ENCODE measurements at places on chromosomes 12 and 14.
A peak's percentile ranks its signal among the peaks of the same experiment; 100 is the strongest.

- no peak for DNase-seq
These were observed 116.0 kb upstream of the PTPRR start for GRCh38 chr12:71036526-71036925.

DNA sequence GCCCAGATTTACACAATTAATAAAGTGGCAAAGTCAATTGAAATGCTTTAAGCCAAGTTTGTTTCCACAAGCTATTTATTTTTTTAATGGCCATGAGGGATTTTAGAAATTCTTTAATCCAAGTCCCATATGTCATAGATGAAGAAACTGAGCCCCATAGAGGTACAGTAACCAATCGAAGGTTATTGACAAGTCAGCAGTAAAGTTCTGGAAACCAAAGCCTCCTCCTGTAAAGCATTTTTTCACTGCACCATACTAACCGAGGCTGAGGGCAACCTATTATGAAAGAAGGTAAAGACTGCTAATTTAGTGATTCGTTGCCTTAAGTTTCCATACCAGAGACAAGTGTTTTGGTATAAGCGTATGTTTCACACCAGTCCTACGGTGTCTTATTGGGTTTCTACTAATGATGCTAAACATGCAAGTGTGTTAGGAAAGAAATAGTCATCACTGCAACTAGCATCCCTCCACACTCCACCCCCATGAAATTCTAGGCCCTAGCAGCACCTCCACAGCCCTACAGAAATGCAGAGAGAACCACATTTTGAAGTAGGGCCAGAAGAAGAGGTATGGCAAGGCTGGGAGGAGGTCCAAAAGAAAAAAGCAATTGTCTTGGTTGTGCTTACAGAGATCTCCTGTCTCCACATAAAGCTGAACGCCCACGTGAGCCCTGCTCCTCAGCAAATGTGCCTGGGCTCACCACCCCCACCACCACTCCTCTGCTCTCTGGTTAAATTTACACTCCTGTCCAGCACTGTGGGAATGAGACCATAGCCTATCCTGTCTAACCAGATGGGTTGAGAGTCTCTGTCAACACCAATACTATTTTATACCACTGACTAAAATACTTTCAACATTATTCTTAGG lies 271.1 kb upstream of the G2E3 start:
- no peak for DNase-seq

- no peak for DNase-seq
These were observed 373.9 kb downstream of the ALG10 start for GRCh38 chr12:34396006-34396860.

DNA sequence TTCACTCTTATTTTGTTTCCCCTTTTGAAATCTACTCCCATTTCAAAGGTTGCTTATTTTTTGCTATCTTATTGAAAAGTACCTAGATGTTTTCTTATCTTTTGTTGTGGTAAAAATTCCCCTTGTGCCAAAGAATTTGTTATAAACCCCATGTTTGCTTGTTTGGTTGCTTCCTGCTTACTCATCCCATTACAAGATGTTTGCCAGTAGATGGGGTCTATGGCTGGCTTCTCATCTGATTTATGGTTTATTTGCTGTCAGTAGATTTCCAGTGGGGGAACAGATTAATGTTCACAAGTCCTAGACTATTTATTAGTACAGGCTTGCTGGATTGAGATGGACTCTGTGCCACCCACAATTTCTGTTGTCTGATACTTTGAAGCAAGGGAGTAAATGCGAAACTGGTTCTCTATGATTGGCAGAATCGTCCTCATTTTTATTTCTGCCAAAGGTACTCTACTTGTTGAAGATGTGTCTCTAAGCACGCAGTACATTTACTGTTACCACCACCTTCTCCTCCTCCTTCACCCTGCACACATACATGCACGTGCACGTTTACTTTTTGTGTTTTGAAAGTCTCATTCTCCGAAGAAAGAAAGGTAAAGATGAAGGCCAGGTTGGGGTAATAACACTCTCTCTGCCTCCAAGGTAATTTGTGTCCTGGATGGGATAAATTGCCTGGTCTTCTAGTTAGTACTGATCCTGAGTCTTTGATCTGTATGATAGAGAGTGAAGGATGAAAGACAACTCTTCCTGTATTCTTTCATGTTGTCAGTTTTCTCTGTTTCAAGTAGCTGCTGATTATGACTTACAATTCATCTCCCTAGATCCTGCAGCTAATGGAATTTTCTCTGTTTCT lies 117.2 kb upstream of the ATP2B1 start:
- no peak for DNase-seq

- no peak for DNase-seq
These were observed 136.4 kb downstream of the KIF26A start for GRCh38 chr14:104274806-104275205.

DNA sequence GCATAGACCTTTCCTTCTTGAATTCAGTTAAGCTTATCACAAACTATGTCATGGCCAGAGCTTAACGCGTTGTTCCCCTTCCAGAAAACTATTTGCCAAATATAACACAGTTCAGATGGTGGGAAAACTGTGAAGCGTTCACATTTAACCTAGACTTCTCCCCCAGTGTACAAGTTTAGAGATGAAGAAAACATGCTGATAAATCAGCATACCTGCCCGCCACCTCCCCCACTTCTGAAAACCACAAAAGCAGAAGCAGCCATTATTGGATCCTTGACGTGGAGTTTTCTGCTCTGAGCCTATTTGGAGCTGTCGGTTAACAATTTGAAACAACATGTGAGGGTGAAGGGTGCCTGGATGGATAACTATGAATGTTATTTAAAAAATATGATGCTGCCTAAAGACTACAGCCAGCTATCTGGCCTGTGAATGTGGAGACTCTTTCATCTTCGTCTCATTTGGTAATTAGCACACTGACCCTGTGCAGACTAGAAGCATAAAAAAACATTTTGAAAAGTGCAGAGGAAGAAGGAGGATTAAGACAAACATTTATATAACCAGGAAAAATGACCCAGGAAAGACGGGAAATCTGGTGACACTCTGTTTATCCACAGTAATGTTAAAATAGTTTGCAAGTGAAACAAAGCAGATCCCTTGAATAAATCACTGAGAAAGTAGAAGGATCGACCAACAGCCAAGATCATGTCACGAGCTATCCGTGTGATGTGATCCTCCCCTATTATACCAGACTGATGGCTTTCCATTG lies 408.2 kb downstream of the AEBP2 start:
- DNase-seq: no peak

DNA sequence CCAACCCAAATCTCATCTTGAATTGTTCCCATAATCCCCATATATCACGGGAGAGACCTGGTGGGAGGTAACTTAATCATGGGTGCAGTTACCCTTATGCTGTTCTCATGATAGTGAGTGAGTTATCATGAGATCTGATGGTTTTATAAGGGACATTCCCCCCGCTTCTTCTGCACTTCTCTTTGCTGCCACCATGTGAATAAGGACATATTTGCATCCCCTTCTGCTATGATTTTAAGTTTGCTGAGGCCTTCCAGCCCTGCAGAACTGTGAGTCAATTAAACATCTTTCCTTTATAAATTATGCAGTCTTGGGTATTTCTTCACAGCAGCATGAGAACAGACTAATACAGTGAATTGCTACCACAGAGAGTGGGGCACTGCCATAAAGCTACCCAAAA lies 179.1 kb downstream of the LRIG3 start:
- DNase-seq: no peak

DNA sequence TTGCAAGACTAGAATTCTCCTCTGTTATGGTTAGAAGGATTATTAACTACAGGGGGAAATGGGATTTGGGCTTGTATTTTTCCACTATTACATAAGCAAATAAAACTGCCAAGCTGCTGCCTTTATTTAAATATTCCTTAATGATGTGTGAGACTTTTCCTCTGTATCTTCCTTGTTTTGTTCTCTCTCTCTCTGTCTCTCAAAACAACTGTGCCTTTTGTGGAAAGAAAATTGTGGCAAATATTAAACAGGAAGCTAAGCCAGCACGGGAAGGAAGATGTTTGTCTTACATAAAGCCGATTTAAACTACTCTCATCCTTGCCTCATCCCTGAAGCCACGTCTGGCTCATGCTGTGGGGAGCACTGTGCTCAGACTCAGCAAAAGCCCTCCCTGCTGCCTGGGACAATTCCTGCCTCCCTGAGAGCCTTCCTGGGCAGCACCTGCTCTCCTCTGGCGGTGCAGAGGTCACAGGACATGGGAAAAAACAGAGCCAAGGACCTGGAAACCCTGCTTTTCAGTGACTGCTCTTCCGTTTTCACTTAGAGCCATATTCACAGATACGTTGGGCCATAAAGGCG lies 237.2 kb downstream of the SLC15A4 start:
- no peak for DNase-seq

GRCh38 chr12:93050026-93050747 lies 121.1 kb upstream of the EEA1 start:
- DNase-seq: no peak

DNA sequence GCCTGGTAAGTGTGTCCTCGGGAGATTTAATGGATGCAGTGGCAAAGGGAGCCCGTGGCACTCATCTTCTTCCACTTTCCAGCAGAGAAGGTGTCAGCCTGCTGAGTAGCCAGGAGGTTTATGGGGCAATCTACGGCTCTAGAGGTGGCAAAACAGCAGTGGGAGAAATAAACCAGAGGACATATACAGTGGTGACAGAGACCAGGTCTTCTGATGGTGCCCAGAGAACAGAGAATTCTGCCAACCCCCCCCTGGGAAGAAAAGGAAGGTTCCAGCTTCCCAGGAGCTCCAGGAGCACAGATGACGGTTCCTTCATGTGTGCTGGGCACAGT lies 43.0 kb downstream of the SMIM41 start:
- no peak for DNase-seq

- no peak for DNase-seq
These were observed 13.1 kb upstream of the POC1B start for GRCh38 chr12:89538897-89539296.

GRCh38 chr12:88113871-88114270 lies 28.0 kb downstream of the CEP290 start:
- DNase-seq: no peak

DNA sequence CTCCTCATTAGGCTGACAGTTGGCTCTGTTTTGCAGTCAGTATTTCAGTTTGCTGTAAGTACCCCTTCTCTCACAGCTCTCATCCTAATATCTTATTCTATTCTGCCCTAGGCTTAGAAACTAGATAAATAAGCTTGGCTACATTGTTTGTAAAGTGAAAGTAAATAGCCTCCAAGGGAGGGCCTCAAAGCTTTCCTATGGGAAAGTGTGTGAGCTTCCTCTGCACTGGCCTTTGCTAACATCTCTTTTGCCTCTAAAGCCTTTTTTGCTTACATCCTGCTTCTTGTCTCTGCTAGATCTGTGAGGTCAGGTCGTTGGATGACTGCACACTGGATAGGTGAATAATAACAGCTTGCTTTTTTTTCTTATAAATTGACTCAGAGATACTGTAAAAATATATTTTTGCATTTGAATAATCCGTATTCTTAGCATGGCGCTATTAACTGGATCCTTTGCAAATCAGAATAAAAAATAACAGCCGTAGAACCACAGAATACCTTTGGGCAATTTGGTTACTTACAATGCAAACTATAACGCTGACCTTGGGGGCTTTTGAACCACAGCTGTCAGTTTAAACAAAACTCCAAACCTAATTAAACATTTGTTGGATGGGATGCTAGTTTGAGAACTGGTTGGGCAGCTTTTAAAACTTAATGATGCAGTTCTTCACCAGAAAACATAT lies 55.1 kb downstream of the TTC6 start:
- DNase-seq: no peak

DNA sequence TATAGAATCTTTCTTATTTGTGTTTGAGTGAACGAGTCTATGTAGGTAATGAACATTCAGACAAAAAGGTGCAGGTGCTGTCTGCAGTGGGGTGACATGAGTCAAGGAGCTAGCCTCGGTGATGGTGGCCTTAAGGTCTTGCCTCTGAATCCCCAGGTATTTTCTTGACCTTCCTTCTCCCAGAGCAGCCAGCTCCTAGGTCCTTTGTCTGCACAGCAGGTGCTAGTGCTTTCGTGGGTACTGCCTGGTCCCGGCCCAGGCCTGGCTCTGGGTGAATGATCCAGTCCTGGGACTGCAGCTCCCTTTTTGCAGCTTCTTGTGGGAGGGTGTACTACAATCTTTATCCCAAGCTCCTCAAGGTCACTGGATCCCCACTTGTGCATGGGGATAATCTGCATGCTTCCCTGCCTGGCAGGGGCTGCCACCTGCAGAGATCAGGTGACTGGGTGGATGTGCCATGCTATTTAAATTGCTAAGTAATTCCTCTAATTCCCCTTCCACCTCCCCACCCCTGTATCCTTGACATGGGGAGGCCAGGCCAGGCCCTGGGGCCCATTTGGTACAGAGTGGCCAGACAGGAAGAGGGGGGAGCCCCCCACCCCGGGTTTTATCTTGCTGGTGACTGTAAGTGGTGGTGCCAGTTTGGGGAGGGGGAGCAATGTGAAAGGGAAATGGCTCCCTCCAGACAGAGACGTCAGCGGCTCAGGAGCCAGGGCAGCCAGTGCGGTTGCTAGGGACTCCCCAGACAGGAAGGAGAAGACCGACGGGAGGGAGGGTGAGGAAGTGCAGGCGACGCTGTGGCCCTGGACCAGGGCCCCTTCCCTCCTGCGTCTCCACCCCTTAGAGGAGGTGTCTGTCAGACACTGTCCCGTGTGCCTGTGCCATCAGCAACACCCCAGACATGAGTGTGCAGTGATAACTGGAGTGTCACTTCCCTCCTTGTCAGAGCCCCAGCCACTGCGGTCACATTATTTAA lies 6.7 kb downstream of the VASH1 start:
- DNase-seq: peak; percentile 58

DNA sequence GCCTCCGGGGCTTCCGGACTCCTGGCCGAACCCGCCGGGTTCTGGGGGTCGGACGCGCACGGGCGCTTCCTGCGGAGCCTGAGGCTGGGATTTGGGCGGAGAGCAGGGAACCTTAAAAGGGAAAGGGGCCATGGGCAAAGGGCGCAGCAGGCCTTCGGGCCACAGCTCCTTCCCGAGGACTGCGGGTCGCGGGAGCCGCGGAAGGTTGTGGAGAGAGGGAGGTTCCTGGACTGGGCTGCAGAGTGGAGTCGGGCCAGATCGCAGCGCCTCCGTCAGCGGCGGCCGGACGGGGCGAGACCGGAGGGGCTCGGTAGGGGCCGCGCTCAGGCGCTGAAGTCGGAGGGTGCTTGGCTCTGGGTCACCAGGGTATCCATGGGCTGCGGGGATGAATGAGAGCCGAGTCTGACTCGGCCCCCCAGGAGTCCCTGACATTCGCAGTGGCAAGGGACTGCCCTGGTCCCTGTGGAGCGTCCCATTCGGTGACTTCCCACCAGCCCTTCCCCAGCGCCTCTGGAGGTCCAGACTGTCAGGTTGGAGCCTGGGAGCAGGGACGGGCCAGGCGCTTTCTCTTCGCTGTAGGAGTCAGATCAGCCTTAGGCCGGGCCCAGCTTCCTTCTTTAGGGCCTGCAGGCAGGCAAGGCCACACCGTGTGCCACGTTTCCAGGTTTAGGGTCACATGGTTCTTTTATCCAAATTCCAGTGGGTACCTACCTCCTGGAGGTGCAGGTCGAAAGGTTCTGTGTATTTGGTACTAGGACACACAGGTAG lies 938 bp upstream of the SLC25A29 start:
- DNase-seq: no peak

GRCh38 chr12:4441355-4442335 lies 4.0 kb downstream of the FGF6 start:
- no peak for DNase-seq
